ENCODE measurements at places on chromosomes 7 and 10. TPM values are rescaled to one million over a fixed set of nuclear protein-coding genes. Genes with fewer than 3 reads are reported as not detected.

DNA sequence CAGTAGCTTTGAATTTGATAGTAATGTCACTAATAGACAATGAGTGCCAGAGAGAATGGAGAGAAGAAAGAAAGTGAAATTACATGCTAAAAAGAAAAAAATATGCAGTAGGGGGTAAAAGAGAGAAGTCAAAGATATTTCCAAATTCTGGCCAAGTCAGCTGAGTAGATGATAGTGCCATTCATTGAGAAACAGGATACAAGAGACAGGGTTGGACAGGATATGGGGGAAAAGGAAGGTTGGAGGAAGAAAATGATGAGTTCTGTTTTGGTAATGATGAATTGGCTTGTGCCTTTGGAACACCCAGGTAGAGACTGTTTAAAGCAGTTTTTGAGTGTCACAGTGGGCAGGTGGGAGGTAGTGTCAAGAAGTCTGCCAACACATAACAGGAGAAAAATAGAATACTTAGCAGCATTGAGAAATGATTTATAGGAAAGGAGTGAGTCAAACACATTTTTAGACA, 78.3 kb downstream of the LRRC17 start:
- DNase-seq = no peak

- no peak for DNase-seq
These were observed 62.2 kb downstream of the KCNMA1 start for GRCh38 chr10:77575271-77576006.

GRCh38 chr7:102101926-102102325, 184.7 kb upstream of the SH2B2 start:
- DNase-seq = no peak

DNA sequence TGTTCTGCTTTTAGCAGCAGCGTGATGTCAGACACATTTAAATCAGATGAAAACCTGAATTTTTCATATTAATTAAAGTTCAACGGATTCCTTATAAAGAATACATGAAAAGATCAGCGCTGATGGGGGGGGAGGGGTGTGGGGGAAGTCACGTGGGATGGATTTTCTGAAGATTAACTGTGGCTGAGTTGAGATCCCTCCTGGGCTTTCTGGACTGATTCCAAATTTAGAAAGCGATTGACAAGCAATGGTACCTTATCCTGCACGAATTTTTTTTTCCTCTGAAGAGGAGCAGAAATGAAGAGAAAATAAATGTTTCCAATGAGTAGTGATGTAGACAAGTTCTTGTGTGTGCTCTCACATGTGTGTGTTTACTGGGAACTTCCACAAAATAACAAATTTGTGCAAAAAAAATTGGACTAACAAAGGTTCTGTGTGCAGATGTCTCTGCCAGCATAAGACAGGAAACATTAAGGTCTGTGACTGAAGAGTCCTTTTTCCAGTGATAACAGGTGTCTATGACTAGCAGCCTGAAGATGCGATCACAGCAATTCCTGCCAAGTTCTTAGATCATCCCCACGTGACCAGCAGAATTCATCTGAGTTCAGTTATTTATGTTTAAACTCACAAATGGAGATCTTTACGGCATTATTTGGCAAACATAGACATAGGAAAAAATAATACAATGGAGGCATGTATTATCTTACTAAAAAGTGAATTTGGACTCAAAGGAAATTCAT, 585.2 kb upstream of the CELF2 start:
- DNase-seq = no peak

- no peak for DNase-seq
These were observed 496.4 kb downstream of the KIF20B start for GRCh38 chr10:90197766-90198165.

GRCh38 chr10:64506963-64507362, 985.8 kb downstream of the REEP3 start:
- no peak for DNase-seq

DNA sequence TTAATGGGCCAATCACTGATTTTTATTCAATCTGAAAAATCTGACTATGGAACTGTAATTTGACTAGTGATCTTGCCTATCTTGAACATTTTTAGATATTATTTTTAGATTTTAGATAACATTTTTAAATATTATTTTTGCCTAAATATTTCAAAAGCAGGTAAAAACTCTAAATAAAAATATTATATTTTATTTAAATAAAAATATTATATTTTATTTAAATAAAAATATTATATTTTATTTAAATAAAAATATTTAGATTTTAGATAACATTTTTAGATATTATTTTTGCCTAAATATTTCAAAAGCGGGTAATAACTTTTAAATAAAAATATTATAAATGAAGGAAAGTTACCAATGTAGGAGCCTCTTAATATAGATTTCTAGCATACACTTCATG, 187.8 kb downstream of the PHF14 start:
- no peak for DNase-seq

DNA sequence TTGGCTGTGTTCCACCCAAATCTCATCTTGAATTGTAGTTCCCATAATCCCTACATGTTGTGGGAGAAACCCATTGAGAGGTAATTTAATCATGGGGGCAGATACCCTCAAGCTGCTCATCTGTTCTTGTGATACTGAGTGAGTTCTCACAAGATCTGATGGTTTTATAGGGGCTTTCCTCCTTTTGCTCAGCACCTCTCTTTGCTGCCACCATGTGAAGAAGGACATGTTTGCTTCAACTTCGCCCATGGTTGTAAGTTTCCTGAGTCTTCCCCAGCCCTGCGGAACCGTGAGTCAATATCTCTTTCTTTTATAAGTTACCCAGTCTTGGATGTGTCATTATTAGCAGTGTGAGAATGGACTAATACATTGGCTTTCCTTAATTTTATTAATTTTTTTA, 527.8 kb downstream of the MDFIC start:
- no peak for DNase-seq

- no peak for DNase-seq
These were observed 409.4 kb downstream of the GRM8 start for GRCh38 chr7:126843336-126843735.

DNA sequence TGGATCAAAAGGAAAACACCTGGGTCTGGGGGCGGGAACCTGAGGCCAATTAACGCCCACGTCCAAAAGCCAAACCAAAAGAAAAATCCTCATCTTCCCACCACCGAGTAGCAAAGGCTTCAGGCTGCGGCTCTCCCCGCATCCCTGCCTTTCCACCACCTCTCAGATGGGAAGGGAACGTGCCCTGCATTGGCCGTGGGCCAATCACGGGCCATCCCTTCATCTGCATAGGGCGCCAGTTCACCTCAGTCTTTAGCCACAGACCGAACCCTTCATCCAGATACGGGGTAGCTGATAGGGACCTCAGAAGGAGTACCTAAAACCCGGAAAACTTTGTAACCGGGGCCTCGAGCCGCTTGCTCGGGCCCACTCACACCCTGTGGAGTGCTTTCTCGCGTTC, 626 bp downstream of the PRPF18 start:
- DNase-seq = peak; percentile 6

DNA sequence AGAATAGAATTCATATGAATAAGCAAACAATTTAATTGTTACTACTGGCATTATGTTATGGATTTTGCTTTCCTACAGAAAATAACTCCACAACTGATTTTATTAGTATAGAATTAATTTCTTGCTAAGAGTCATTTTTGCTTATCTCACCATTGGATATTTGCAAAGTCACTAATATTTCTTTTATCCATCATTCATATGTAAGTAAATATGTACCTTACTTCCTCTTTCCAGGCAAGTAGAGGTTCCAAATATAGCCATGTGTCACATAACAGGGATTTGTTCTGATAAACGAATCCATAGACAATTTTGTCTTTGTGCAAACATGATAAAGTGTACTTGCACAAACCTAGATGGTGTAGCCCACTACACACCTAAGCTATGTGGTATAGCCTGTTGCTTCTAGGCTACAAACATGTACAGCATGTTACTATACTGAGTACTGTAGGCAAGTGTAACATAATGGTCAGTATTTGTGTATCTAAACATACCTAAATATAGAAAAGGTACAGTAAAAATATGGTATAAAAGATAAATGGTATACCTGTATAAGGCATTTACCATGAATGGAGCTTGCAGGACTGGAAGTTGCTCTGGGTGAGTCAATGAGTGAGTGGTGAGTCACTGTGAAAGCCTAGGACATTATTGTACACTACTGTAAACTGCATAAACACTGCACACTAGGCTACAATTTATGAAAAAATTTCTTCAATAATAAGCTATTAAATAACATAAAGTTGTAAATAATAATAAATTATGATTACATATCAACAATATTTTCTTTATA, 18.3 kb downstream of the KLLN start:
- peak; percentile 9 for DNase-seq

- DNase-seq = no peak
These were observed 297.7 kb downstream of the CCDC3 start for GRCh38 chr10:12703813-12704212.

DNA sequence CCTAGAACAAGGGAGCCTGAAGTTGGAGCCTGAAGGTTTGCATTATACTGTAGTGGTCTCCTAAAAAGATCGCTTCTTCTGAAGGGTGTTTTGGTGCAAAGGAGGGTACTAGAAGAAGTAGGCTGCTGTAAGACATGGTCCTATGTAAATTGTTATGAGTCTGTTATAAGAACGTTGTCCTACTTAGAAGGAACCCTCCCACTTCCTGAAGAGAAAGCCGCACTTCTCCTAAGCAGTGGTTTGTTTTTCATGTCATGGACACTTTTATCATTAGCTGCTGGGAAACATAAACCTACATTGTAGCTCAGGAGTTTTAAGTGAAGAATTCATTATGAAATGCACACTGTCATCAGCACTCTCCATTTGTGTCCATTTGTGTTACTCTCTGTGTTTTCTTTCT, 129.1 kb upstream of the ITGB1 start:
- DNase-seq = no peak

- peak; percentile 78 for DNase-seq
These were observed 471 bp downstream of the MGMT start for GRCh38 chr10:129467359-129468064.

- DNase-seq = no peak
These were observed at the start of gene TACR2 for GRCh38 chr10:69416695-69417094. TSS of gene TACR2 (minus strand) at chr10:69416918. CDS start at chr10:69416323, 595 bp downstream.

DNA sequence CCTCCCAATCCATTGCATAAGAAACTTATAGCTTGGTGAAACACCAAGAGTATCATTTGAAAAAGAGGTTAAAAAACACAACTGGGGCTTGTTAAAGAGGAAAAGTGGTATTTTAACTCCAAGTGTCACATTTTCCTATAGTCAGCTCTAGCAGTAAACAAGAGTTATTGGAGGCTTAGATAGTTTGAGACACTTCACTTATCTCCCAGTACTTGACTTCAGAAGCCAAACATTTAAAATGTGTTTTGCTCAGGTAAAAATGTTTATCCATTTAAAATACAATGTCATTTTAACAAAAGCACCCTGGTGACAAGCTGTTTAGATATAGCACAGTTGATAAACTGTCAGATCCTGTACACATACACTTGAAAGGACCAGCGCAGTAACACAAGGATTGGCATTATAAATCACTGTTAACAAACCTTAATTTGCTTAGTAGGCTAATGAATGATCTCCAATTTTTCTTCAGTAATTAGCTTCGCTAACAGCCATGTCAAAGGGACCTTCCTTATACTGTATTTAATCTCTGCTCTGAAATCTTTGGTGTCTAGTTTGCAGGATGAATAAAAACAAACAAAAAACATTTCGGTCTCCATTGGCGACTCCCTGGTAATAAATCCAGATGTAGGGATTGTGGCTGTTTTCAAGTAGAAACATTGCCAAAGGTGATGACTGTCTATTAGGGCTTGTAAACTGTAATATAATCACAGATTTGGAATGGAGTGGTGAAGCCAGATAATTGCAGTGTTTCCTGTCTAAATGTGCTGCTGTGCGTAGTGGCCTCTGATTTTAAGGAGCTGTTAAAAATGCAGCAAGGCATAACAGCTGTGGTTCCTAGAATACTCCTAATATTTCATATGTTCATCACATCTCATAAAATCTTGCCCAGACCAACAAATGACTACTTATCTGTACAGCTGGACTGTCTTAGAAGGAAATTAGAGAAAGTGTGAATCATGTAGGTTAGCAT, 545.1 kb downstream of the AUTS2 start:
- DNase-seq = no peak

- no peak for DNase-seq
These were observed 15.4 kb upstream of the PRF1 start for GRCh38 chr10:70617798-70618568.

DNA sequence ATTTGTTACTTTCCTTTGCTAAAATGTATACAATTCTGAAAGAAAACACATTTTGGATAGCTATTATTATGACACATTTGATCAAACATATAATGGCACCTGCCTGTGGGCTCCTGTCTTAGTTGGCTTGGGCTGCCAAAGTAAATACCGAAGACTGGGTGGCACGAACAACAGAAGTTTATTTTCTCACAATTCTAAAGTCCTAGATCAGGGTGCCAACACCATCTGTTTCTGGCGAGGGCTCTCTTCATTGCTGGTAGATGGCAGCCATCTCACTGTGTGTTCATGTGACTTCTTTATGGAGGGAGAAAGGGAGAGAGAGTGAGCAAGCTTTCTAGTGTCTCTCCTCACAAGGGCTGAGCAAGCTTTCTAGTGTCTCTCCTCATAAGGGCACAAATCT, 195.8 kb upstream of the FAM3C start:
- DNase-seq = no peak

- DNase-seq = no peak
These were observed 69.7 kb downstream of the ZNF365 start for GRCh38 chr10:62443866-62444265.

- DNase-seq = no peak
These were observed 9.9 kb downstream of the BLVRA start for GRCh38 chr7:43768201-43768886.

DNA sequence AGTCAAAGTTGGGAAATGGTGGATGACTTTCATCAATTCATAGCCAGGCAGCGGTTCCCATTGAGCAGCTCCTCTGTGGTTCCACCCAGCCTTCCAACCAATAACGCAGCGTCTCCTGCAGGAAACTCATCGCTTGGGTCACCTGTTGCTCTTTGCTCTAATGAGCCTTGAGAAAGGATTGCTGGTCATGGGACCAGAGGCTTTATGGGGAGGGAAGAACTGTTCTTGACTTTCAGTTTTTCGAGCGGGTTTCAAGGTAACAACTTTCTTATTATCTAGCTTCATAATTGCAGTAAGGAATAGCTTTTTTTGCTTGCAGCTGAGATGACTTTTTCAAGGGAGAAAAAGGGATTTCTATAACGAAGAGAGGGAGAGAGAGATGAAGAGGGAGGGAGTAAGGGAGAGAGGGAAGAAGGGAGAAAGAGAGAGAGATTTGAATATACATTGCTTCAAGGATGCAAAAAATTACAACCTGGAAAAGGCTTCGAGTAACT, 405 bp upstream of the ENTPD1 start:
- DNase-seq = peak; percentile 6

- DNase-seq = no peak
These were observed 128.9 kb downstream of the ZNF438 start for GRCh38 chr10:30902621-30903396.

GRCh38 chr10:131290781-131291180, 20.7 kb downstream of the TCERG1L start:
- no peak for DNase-seq

RGR gene
- 0.71 TPM for total RNA-seq

R3HCC1L gene
- 14.7 TPM for total RNA-seq

MPP7 gene
- 16.4 TPM for total RNA-seq

TMEM184A gene
- 9.5 TPM for total RNA-seq

CALY gene
- total RNA-seq = not detected

HSPA12A gene
- 12.9 TPM for total RNA-seq

C10orf67 gene
- not detected for total RNA-seq

NANOS1 gene
- 1.7 TPM for total RNA-seq

LRRTM3 gene
- not detected for total RNA-seq

CYP3A5 gene
- 1.7 TPM for total RNA-seq

Measured in HepG2 (cell line).